Thymus (tissue), 14 donors: ENCODE measurements at places on chromosomes 11 and 22. TPM values are rescaled to one million over a fixed set of nuclear protein-coding genes. Genes with fewer than 3 reads are reported as not detected.

DNA sequence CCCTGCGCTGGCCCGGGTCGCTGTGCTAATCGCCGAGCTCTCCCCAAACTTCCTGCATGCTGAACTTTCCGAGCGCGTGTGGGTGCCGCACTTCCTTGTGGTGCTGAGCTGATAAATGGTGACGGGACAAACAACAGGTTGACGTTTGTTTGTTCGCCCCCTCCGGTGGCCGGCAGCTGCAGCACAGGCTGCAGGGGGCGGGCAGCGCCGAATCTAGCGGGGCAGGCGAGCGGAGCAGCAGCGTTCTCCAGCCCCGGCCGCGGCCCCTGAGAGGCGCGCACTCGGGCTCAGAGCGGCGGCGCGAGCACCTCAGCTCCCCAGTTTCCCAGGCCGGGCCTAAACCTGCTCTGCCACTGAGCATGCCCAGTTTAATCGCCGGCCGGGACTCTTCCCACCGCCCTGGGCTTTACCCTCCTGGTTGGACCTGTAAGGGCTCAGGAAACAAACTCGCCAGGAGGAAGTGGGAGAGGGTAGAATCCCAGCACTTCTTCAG lies at the start of gene PDGFD:
Gene PDGFD (minus strand): TSS at position 120 of the 493 bp plus-strand sequence.
- DNase-seq = no peak

TMEM151A gene
- not detected for total RNA-seq

- DNase-seq = no peak
Measured at GRCh38 chr11:69531717-69532088, 50.2 kb downstream of the LINC01488 start.

DNA sequence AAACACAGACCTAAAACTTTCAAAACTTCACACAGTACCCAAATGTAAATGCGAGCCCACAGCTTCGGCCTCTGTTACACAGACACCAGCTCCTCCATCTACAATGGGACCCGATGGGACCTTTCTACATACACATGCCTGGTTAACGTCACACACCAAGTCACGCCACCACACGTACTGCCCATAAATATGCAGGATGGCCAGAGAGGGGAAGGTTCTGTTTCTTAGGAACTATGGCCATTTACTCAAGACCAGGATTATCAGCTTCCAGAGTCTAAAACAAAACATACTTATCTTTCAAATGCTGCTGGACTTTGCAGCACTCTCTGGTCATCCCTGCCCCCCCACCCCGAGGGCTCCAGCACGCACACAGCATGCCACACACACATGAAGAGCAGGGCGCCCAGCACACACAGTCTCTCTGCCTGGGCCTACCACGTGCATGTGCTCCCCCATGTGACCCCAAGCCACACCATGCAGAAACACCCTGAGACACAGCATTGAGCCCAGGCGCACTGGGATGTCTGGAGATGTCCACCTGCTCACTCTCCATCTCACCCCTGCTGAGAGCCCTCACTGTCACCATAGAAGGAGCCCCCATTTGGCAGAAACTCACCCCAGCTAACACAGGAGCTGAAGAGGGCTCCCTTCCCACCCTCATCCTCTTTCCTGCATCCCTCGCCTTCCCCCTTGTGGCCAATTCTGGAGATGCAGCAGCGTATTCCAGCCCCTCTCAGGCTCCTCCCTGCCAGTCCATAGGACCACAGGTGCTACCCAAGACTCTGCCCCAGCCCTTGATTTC lies 61.8 kb downstream of the SLC22A12 start:
- peak; percentile 47 for DNase-seq

DNA sequence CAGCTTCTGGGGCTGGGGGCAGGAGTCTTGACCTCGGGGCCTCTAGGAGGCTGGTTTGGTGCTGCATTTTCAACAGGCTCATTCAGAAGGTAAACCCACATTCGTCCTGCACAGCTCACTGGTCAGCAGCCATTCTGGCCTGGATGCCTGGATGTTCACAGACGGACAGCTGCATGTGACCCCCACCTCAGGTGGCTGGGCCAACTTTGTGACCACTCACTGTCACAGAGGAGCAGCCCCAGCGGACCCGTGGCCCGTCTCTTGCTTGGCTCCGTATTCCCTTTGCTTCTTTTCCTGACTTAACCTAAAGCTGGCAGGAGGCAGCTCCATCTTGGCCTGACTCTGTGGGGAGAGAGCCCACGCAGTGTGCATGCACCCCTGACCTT lies 8.2 kb downstream of the DGCR8 start:
- DNase-seq = no peak

DNA sequence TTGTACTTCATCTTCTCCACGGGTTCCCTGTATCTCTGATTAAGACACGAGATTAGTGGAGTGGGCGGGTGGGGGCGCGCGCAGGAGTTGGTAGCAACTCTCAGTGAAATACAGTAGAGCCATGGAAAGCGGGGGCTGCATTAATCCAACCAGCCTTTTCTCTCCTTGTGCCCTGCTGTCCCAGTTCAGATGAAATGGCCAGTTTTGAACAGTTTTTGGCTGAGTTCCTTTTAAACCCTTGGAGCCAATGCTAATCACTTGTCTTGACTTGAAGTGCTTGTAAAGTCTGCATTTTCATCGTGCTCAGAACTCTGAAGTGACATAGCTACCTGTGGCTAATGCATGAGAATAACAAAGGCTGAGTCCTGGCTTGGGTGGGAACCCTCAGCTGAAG lies 734 bp upstream of the TMEM123 start:
- DNase-seq = no peak

TUBA8 gene
- total RNA-seq = 0.57 TPM

- no peak for DNase-seq
Measured at GRCh38 chr11:35436581-35437250, 17.4 kb upstream of the SLC1A2 start.

DNA sequence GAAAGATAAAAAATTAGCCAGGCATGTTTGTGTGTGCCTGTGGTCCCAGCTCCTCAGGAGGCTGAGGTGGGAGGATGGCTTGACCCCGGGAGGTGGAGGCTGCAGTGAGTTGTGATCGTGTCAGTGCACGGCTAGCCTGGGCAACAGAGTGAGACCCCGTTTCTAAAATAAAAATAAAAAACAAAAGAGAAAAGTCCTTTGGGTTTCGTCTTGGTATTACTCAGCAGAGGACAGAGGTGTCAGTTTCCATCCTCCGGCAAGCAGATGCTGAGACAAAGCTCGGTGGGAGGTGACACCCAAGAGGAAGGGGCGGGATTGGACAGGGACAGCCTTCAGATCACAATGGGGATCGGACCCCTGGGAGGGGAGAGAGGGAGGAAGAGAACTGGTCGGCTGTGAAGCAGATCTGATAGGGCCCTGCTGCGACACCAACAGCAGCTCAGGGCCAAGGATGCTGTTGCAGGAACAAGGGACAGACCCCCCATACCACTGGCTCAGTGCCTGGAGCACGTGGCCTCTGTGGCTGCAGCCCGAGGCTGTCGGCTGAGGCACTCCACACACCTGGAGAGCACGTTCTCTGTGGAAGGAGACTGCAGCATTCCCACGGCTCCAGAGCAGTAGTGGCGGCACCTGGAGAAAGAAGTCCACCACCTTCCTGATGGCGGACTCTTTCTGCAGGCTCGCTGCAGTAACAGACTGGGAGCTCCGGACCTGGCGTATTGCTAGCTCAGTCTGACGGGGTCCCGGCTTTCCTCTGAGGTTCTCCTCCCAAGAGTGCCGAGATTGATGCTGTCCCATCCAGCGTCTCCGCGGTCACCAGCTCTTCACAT lies 5.2 kb upstream of the BID start:
- no peak for DNase-seq

DNA sequence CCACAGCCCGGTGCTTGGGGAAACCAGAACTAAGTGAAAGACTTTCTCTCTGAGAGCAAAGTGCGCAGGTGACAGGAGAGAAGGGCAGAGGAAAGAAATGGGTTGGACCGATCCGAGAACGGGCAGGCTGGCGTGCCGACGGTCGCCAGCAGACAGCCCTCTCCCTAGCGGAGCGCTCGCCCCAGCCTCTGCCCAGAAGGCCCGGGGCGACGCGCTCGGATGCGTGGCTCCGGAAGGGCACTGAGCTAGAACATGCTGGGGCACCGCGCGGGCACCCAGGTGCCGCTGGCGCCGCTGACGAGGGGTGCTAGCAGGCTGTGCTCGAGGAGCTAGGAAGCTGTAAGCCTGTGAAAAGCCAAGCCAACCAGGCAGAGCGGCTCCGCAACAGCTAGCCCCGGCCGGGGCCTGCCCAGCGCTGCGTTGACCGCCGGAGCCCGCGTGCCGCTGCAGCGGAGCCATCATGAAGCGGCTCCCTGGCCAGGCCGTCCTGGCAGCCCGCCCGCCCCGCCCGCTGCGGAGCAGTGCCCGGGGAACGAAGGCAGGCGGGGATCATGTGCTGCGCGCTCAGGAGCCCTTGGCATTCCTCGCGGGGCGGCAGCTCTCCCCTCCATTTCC lies 22.1 kb upstream of the RRAS2 start:
- peak; percentile 30 for DNase-seq

- DNase-seq = no peak
Measured at GRCh38 chr11:30567644-30568043, 18.5 kb downstream of the MPPED2 start.

STIM1 gene
- total RNA-seq = 30.8 TPM

KCNJ11 gene
- 0.42 TPM for total RNA-seq

DNA sequence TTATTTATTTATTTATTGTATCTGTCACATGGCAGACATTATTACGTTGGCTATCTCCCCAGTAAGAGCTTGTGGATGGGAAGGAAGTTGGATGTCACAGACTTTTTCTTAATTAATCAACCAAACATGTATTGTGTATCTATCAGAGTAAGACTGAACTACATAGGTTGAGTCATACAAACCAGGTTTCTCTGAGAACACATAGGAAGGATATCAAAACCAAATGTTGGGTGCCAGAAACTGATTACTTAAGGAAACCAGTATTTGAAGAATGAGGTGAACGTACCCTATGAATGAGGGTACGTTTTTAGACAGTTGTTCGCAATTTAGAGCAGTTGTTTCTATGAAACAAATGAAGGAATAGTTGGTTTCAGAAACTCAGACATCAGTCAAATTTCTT lies 136.4 kb downstream of the SLC17A6 start:
- no peak for DNase-seq

FGF4 gene
- 0.09 TPM for total RNA-seq

GRCh38 chr11:26158251-26158650 lies 173.7 kb upstream of the ANO3 start:
- no peak for DNase-seq

GRCh38 chr22:23065069-23065451 lies 5.3 kb upstream of the GNAZ start:
- no peak for DNase-seq

DNA sequence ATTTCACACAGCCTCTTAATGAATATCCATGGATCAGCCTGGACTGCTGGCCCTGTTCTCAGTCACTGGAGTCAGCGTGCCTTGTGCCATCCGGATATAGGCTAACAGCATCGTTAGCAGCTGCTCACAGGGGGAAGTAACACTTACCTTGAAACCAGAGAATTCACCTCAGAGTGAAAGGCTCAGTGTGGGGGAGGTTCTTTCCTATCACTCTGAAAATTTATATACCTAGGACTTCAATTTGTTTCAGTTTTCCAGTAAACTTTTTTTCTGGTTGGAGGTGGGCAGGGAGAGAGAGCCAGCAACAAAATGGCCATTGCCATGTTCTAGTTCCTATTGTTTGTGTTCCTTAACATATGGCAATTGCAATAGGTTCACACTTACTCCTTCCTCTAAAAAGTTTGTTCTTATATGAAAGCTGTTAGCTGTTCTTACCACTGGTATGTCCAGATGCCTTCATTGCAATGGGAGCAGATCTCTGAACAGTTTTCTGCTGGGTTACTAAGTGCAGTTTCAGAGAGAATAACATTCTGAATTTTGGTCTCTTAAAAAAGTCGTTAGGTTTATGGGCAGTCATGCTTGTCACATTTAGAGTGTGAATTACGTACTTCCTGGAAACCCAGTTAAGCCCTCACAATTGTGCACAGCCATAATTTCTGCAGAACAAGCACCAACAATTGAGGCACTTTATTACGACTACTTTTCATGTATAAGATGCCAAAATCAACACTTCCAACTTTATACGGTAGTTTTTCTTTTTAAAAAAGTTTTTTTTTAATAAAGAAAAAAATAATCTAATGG lies 247.6 kb downstream of the CADM1 start:
- no peak for DNase-seq

- no peak for DNase-seq
Measured at GRCh38 chr11:102757823-102758549, 22.4 kb downstream of the MMP10 start.

DNA sequence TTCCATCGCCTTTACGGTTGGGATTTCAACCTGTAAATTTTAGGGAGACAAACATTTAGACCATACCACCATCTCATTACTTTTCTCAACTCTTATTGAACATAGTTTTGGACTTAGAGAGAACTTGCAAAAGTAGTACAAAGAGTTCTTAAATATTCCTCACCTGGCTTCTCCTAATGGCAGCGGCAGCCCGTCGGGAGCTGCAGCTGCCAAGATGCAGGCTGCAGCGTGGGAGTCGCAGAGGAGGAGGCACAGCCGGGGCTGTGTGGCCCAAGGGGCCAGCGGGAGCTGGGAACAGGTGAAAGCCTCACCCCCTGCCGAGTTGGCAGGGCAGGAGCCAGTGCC lies 23.1 kb upstream of the RNASEH2C start:
- DNase-seq = no peak

DNA sequence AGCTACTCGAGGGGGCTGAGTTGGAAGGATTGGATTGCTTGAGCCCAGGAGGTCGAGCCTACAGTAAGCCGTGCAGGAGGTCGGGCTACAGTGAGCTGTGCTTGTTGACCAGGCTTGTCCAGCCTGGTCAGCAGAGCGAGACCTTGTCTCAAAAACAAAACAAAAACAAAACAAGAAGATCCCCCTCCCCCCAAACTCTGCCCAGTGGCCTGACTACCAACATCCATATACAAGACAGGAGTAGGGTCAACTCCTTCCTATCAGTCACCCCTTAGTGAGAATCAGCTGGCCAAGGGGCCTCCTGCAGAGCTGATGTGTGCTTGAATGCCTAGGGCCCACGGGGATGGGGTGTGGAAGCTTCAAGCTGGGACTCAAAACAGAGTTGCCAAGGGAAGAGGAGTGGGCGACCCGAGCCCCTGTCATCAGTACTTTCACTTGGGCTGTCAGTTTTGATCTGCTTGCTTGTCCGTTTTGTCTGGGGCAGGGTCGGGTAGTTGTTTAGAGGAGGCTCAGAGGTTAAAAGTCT lies 942 bp upstream of the TSPAN18 start:
- DNase-seq = no peak

RRP8 gene
- total RNA-seq = 22.0 TPM

DNA sequence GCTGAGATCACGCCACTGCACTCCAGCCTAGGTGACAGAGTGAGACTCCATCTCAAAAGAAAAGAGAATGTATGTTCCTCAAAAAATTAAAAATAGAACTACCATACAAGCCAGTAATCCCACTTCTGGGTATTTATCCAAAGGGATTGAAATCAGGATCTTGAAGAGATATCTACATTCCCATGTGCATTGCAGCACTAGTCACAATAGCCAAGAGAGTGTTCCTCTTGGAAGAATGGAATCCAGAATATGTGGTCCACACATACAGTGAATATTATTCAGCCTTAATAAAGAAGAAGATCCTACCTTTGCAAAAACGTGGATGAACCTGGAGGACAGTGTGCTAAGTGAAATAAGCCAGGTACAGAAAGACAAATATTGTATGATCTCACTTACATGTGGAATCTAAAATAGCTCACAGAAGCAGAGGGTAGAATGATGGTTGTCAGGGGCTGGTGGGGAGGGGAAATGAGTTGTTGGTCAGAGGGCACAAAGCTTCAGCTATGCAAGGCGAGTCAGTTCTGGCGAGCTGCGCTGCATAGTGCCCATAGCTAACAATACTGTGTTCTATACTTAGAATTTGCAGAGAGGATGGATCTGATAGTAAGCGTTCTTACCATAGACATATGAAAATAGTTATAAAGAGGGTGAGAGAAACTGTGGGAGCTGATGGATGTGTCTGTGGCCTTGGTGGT lies 32.1 kb downstream of the GRIK4 start:
- DNase-seq = no peak

- no peak for DNase-seq
Measured at GRCh38 chr22:23274146-23274526, 93.8 kb downstream of the BCR start.

TMPRSS13 gene
- 1.5 TPM for total RNA-seq
